ENCODE measurements at places on chromosomes 1 and 21.

DNA sequence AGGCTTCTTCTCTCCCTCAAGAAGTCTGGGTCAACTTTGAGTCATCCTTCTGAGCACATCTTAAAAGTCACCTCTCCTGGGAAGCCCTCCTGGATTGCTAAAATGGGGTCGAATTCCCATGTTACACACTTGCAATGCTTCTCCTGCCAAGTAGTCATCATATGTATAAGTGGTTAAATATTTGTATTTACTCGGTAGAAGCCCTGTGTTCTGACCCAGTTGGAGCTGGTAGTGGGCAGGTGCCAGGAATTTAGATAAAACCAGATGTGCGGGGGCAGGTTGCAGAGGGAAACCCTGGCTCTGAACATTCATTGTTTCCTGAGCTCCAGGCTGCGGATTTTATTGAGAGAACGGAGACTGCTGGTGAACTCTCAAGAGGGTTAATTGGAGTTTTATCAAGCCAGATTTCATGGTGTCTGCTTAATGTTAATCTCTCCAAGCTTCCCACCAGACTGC, 52.8 kb upstream of the RPL11 start:
- DNase-seq, result no peak

GRCh38 chr1:242847390-242847993, 323.0 kb upstream of the PLD5 start:
- DNase-seq, result no peak

DNA sequence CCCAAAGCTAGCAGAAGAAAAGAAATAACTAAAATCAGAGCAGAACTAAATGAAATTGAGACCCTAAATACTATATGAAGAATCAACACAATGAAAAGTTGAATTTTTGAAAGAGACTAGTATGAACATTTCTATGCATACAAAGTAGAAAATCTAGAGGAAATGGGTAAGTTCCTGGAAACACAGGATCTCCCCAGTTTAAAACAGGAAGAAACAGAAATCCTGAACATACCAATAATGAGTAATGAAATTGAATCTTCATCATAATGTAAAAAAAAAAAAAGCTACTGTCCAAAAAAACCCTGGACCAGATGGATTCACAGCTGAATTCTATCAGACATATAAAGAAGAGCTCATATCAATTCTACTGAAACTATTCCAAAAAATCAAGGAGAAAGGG, 233.5 kb downstream of the PLPP3 start:
- no peak for DNase-seq

- DNase-seq, result no peak
Measured at GRCh38 chr1:164930833-164931232, 371.8 kb downstream of the PBX1 start.

- DNase-seq, result no peak
Measured at GRCh38 chr1:84010136-84010535, 11.2 kb upstream of the TTLL7 start.

DNA sequence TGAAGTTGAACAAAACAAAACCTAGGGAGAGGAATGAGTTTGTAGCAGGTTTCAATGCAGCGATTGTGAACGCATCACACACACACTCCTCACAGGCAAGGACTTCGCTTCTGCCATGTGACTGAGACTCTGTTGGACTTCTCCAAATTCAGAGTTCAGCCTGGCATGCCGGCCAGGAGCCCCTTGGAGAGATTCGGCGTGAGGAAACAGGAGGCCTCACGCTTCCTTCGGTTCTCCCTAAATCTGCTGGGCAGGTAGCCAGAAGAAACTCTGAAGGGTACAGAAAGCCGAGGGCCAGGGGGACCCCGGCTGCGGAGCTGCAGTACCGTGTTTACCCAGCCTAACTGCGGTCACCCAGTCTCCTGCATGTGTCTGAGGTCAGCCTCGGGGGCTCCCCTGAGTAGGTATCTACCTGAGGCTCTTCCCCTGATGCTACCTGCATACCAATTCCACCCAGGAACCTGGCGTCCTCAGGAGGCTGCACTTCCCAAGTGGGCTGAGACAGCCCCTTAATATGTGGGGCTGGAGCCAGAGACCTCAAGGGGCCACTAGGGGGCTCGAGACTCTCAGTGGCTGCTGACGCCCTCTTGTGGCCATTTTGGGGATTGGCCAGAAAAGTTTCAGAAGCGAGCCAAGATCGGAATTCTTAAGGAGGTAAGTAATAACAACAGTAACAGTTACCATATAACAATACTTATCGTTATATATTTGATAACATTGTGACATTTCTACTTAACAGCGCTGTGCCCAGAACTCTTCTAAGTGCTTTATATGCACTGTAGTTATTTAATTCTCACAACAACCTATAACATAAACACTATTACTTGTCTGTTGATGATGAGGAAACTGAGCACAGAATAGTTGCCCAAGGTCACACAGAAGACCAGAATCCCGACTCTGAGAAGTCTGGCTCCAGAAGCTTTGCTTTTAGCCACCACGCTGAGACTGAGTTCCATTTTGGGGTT, 2.7 kb upstream of the ANXA9 start:
- DNase-seq, result peak; percentile 63

- no peak for DNase-seq
Measured at GRCh38 chr1:58608945-58609344, 31.9 kb upstream of the TACSTD2 start.

Data from GOT3 (cell line).